Left lobe of liver (tissue), 2 donors: ENCODE measurements at places on chromosomes 4 and X. TPM values are rescaled to one million over a fixed set of nuclear protein-coding genes. Genes with fewer than 3 reads are reported as not detected.

SLC6A8 gene
- 3.2 TPM for total RNA-seq

C4orf36 gene
- not detected for total RNA-seq

ZAR1 gene
- not detected for total RNA-seq

TRIML2 gene
- not detected for total RNA-seq

RASSF6 gene
- total RNA-seq, result 0.23 TPM

HSFX2 gene
- not detected for total RNA-seq

ASB5 gene
- not detected for total RNA-seq

GLOD5 gene
- total RNA-seq, result 3.1 TPM

SORBS2 gene
- 126 TPM for total RNA-seq

SH3RF1 gene
- total RNA-seq, result 7.2 TPM

DRD5 gene
- not detected for total RNA-seq

GABRB1 gene
- total RNA-seq, result not detected

HOPX gene
- 0.30 TPM for total RNA-seq

NLGN3 gene
- total RNA-seq, result 0.20 TPM

LANCL3 gene
- total RNA-seq, result 0.05 TPM

ETDA gene
- not detected for total RNA-seq

LRCH2 gene
- total RNA-seq, result not detected

LONRF3 gene
- 9.5 TPM for total RNA-seq

USP17L5 gene
- total RNA-seq, result not detected

MAGEE1 gene
- 0.18 TPM for total RNA-seq

STATH gene
- total RNA-seq, result not detected

MOB1B gene
- 6.0 TPM for total RNA-seq

FHDC1 gene
- 0.28 TPM for total RNA-seq

ADH1A gene
- 355 TPM for total RNA-seq

SH3TC1 gene
- total RNA-seq, result 33.3 TPM

SOX3 gene
- total RNA-seq, result not detected

BEND4 gene
- 0.18 TPM for total RNA-seq

SPARCL1 gene
- total RNA-seq, result 5.1 TPM

CT45A1 gene
- not detected for total RNA-seq

TLR8 gene
- 0.20 TPM for total RNA-seq

ASB12 gene
- not detected for total RNA-seq

ALPK1 gene
- 5.0 TPM for total RNA-seq

BGN gene
- total RNA-seq, result 88.4 TPM

PRR32 gene
- total RNA-seq, result not detected

HTT gene
- 25.1 TPM for total RNA-seq

ESX1 gene
- not detected for total RNA-seq

AWAT2 gene
- not detected for total RNA-seq

TMEM33 gene
- total RNA-seq, result 49.3 TPM

CLNK gene
- not detected for total RNA-seq

REPS2 gene
- 19.1 TPM for total RNA-seq

S100G gene
- not detected for total RNA-seq

GC gene
- 3,366 TPM for total RNA-seq

TRIML1 gene
- not detected for total RNA-seq

SEC31A gene
- 108 TPM for total RNA-seq

RRH gene
- not detected for total RNA-seq

OTUD5 gene
- 21.8 TPM for total RNA-seq
